ENCODE measurements at places on chromosomes 4 and X.

GRCh38 chrX:124917011-124917410, 402.7 kb upstream of the TEX13C start:
- no peak for DNase-seq

DNA sequence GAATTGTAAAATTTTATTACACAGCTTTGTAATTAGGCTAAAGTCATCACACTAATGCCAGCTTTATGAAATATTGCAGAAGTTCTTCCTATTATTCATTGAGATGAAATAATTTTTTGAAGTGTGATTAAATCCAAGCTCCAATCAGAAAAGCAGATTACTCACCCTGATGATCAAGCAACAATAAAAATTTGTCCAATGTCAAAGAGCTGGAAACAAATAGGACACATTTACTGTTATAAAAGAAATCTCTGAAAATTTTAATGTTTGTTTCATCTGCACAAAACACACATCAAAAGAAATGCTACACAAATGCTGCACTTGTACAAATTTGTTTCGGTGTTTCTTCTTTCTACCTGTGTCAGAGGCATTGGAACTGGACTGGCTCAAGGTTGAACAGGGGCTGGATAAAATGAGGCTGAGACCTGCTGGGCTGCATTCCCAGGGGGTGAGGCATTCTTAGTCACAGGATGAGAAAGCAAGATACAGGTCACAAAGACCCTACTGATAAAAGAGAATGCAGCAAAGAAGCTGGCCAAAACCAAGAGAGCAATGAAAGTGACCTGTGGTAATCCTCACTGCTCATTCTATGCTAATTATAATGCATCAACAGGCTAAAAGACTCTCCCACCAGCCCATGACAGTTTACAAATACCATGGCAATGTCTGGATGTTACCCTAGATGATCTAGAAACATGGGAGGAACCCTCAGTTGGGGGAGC, 78.3 kb downstream of the GASK1B start:
- peak; percentile 95 for DNase-seq

- DNase-seq = no peak
Measured at GRCh38 chr4:16035843-16036242, 48.0 kb downstream of the PROM1 start.

- DNase-seq = peak; percentile 86
Measured at GRCh38 chr4:150578745-150579501, 3.0 kb upstream of the MAB21L2 start.

- peak; percentile 73 for DNase-seq
Measured at GRCh38 chr4:122481766-122482405, 25.4 kb upstream of the IL2 start.

GRCh38 chrX:55908661-55909212, 191.2 kb downstream of the RRAGB start:
- DNase-seq = no peak

DNA sequence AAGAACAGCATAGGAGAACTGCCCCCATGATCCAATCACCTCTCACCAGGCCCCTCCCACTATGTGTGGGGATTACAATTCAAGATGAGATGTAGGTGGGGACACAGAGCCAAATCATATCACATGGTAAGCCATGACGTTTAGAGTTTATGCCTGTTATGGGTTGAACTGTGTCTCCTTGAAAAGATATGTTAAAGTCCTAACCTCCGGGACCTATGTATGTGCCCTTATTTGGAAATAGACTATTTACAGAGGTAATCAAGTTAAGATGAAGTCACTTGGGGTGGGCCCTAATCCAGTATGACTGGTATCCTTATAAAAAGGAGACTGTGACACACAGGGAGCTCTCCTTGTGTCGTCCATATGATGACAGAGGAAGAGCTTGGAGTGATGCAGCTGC, 25.2 kb upstream of the SLC2A9 start:
- no peak for DNase-seq

DNA sequence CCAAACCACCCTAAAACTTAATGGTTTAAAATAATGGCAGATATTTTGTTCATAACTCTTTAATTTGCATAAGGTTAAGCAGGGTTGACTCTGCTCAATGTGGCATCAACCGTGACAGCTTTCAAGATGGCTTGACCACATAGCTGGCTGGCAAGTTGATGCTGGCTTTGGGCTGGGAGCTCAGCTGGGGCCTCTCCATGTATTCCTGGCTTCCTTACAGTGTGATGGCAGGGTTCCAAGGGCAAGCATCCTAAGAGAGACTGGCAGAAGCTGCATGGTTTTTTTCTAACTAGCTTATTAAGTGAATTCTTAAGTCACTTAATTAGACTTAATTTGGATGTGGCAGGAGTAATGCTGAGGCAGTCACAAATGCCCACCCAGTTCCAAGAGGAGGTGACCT, 4.5 kb downstream of the RP2 start:
- no peak for DNase-seq

GRCh38 chr4:132557660-132558059, 591.4 kb upstream of the PCDH10 start:
- peak; percentile 48 for DNase-seq

GRCh38 chrX:9278475-9279233, 186.2 kb upstream of the TBL1X start:
- DNase-seq = peak; percentile 19

GRCh38 chr4:1009542-1010394, 1.7 kb upstream of the FGFRL1 start:
- peak; percentile 20 for DNase-seq

DNA sequence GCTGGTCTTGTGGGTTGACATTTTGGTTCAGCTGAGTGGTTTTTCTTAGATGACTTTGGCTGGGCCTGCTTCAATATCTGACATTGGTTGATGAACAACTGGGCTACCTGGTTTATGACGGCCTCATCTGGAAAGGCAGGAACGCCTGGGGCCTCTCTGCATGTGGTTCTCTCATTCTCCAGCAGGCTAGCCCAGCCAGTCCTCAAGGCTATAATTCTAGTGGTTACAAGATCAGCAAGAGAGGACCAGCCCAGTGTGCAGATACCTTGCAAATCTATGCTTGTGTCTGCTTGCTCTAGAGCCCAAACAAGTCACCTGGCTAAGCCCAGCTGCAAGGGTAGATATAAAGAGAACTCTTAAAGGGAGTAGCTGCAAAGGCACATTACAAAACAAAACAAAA, 214.2 kb upstream of the PUDP start:
- DNase-seq = no peak

DNA sequence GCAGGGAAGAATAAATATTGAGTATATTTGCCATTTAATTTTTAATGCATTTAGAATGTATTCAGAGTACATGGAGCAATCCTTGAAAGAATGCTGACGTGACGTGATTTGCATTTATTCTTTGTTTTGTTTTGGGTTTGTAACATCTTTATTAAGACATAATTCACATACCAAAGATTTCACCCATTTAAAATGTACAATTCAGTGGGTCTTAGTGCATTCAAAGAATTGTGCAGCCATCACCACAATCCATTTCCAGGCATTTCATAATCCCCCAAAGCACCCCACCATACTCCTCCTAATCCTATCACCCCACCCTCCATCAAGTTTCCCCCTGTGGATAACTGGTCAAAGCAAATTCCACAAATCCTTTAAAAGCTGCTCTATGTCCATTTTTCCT, 87.4 kb downstream of the FAM9B start:
- no peak for DNase-seq

DNA sequence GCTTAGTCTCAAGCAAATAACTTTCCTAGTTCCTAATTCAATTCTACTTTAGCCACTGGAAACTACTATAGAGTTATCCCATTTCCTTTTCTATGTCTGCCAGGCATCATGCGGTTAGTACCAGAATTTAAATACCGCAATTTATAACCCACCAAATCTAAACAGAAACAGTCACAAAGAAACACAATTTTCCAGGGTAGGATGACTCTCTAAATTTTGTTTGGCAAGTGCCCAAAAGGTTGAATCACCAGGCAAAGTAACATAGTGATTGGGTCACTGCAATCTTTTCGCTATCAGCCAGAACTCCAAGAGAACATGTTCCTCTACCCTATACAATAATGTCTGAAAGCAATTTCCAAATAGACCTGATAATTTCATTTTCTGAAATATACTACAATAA, 240.2 kb upstream of the GRIA3 start:
- DNase-seq = peak; percentile 8

- DNase-seq = no peak
Measured at GRCh38 chr4:40238008-40238699, 41.3 kb downstream of the RHOH start.

GRCh38 chr4:92658318-92658717, 354.6 kb downstream of the GRID2 start:
- no peak for DNase-seq

DNA sequence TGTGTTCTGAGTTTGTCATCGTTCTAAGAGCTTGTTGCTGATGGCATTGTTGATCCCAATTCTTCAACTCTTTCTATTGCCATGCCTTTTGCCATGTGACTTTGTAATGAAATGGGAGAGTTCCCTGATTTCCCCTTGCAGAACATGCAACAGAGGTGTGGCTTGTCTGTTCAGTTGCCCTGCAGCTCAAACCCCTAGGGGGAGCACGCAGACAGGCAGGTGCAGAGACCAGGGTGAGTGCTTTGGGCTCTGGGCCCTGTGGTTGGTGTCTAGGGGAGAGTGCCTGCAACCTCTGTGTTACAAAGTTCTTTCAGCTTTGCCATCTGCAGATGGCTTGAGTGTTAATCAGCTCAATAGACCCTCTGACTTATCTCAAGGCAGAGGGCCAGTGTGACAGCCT, 332.7 kb downstream of the MID1IP1 start:
- DNase-seq = no peak

DNA sequence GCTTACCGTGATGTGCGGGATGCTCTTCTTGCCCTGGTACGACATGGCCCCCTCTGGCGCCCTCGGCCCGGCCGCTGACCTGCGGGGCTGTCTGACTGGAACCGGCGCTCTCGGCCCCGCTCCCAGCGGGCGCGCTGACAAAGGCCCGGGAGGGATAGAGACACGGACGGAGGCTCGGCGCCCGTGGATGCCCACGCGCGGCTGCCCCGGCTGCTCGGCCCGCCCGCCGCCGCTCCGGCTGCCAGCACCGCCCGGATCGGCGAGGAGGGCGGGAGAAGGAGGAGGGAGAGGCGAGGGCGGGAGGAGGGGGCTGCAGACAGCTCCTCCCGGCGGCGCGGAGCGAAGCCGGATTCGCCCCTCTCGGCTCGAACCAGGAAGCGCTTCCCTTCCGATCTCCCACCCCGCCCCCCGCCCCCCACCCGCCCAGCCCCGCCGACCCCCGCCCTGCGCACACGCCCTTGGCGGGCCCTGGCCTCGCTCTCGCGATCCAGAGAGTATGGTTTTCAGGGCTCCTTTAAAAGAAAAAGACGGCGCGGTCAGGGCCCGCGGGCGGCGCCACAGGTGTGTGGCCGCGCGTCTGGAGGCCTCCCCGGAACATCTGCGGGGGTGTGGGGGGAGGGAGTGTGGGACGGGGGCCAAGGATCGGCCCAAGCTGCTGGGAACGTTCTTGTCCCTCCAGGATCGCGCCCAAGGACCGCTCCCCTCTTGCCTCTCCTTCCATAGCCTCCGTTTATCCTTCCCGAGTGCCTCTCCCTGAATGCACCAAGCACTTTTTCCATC, 4.5 kb downstream of the CRMP1 start:
- DNase-seq = no peak

GRCh38 chrX:39689376-39690104, 408.2 kb downstream of the BCOR start:
- DNase-seq = no peak

DNA sequence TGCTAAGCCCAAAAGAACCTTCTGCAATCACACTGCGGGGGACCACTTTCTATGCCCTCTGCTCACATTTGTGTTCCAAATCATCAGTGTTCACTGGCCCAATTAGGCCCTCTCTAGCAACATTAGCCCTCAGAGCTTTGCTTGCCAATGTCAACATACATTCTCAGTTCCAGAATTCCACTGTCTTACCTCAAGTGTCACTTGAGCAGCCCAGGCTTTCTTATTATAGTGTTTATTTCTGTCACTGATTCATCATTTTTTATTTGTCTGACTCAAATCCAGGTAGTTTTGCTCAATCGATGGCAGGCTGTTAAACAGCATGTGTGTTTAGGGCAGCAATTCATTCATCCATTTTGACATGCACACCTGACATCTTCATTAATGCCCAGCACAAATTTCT, 291.2 kb downstream of the TEX13A start:
- no peak for DNase-seq

GRCh38 chr4:141640696-141641095, 4.3 kb downstream of the IL15 start:
- no peak for DNase-seq

DNA sequence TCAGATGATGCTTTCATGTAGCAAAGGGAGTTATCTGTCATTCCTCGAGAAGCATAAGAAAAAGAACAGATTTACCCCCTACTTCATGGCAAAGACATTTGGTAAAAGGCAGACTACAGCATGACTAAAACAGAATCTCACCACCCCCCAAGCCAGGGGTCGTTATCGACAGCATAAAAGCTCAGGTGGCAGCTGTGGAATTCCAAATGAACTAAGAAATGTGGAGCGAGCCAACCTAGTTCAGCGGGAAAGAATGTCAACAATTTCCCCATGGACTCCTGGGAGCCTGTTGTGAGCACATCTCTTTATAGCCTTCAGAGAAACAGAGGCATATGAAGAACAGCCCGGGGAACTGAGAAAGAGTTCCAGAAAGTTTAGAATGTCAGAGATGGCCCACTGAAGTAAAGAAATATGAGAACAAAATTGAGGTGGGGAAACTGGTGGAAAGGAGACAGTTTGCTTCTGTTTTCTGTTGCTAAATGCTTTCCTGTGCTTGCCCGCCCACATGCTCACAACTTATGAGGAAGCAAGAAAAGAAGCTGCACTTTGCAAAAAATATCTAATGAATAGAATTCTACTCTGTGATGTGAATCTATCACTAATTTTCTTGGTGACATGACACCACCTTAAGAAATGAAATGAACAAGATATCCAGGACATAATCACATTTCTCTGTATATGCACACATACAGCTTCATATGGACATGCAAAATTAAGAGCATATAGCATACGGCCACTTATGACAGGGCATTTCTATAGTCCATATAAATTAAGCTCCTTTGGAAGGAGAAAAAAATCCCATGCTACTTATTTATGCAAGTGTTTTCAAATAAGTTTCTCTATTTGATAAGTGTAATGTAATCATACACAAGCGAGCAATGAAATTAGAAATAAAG, 135.3 kb upstream of the MID1 start:
- DNase-seq = peak; percentile 76

DNA sequence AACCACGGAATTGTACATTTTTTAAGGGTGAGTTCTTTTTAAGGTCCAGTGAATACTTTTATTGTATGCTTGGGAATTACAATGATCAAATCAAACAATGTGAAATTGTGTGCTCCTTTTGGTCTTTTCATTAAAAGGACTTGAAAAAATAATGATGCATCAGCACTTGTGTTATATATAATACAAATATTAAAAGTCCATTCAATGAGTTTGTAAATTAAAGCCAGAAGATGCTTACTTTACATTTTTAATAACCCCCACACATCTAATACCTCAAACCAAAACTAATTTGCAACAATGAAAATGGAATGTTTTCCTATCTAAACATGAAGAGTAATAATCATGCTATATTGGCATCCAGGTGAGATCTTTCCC, 369.8 kb upstream of the LCORL start:
- DNase-seq = no peak

DNA sequence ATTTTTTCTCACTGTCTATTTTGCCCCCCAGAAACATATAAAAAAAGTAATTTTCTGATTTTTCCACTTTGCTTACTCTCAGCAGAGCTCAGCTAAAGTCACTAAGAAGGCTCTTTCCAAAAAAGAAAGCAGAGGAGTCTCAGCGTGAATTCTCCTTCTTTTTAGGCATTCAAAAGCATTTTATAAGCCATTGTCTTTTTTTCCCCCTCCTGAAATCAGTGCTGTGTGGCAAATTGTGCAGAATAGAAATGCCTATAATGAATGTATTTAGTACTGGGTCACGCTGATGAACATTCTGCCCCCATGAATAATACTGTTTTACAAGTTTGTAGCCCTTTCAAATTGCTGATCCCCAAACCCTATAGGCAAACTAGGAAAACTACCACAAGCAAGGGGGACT, 1.6 kb upstream of the PCDH18 start:
- DNase-seq = no peak

All from amniotic epithelial cell (primary cell).